ENCODE measurements at places on chromosomes 7 and 10. TPM values are rescaled to one million over a fixed set of nuclear protein-coding genes. Genes with fewer than 3 reads are reported as not detected.

- DNase-seq, result peak; percentile 46
Observed at GRCh38 chr10:48439581-48440041, 133.1 kb downstream of the MAPK8 start.

DNA sequence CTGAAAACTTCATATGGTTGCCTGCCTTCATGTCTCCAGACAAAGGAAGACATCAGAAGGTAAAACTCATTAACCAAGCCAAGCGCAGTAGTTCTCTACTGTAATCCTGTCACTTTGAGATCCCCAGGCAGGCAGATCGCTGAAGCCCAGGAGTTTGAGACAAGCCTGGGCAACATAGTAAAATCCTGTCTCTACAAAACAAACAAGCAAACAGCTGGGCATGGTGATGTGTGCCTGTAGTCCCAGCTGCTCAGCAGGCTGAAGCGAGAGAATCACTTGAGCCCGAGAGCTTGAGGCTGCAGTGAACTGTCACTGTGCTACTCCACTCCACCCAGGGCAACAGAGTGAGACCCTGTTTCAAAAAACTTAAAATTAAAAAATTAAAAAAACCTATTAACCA, 467.4 kb upstream of the SORCS1 start:
- DNase-seq, result no peak

- no peak for DNase-seq
Observed at GRCh38 chr10:43390759-43391158, 18.2 kb downstream of the HNRNPF start.

DNA sequence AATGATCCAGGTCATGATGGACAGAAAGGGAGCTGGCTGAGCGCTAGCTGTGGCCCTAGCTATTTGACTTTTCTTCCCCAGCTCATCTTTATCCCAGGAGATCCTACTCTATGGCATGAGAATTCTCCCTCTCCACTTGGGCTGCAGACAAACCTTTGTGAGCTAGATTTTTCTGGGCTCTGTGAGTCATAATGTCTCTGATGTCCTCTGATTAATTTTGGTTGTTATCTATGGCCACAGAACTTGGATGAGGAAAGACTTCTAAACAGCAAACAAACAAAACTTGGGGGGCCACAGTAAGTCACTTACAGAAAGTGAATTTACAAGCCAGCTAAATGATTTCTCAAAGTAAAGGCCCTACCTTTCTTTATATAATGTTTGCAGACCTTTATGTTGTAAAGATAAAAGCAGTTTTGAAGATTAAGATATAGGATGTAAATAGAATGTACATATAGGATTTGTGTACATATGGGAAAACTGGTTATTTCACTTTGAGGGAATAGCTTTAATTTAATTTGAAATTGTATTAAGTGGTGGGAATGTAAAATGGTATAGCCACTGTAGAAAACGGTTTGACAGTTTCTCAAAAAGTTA, 10.4 kb downstream of the ABLIM1 start:
- DNase-seq, result no peak

DNA sequence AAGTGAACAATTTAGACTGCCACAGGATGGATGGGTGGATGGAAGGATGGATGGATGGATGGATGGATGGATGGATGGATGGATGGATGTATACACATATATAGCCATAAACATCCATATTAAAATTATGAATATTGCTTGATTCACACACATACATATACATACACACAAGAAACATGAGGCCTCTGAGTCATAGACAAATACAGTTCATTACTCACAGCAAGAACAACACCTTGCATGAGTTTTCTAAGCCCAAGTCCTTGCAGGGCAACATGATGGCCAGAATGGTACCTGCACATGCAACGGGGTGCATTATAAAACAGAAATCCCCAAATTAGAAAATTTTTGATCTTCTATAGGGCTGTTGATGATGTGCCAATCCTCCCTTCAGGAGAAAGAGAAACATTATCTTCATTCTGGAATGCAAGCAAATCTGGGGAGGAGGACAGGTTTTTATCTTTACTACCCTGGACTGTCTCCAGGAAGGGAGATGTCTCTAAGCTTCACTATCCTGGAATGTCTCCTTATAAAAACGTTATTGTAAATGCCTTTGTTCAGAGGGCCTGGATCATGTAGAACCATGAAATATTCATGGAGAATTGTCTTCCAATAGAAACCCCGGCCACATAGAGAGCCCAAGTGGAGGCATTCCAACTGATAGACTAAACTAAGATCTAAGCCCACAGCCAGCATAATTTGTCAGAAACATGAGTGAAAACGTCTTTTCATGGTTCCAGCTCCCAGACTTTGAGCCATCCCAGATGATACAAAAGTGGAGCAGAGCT, 238.6 kb upstream of the LRRN3 start:
- DNase-seq, result no peak

- DNase-seq, result peak; percentile 29
Observed at GRCh38 chr7:36820527-36821170, 96.4 kb upstream of the AOAH start.

DNA sequence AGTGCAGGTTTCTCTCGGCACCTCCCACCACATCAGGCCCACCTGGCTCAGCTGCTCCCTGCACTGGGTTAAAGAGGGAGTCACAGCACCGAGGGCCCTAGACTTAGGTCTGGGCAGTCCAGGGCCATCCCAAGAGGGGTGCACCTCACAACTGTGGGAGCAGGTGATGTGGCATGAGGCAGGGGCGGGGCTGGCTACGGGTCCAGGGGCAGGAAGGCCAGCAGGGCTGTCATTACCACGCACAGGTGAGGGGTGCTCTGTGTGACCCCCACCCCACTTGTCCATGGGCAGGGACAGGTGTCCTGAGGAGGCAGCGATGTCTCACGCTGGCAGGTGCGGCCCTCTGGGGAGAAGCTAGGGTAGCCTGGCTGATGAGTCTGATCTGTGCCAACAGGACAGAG, 40.5 kb upstream of the DPYSL4 start:
- no peak for DNase-seq

GRCh38 chr10:114044247-114045135, 825 bp downstream of the ADRB1 start:
- no peak for DNase-seq

GRCh38 chr7:94969434-94970084, 62.2 kb downstream of the PPP1R9A start:
- no peak for DNase-seq

- no peak for DNase-seq
Observed at GRCh38 chr10:33536508-33536907, 202.0 kb upstream of the NRP1 start.

GRCh38 chr10:10067644-10068043, 950.0 kb upstream of the CELF2 start:
- no peak for DNase-seq

GRCh38 chr7:123747620-123748141, 1.1 kb downstream of the WASL start:
- peak; percentile 56 for DNase-seq

DNA sequence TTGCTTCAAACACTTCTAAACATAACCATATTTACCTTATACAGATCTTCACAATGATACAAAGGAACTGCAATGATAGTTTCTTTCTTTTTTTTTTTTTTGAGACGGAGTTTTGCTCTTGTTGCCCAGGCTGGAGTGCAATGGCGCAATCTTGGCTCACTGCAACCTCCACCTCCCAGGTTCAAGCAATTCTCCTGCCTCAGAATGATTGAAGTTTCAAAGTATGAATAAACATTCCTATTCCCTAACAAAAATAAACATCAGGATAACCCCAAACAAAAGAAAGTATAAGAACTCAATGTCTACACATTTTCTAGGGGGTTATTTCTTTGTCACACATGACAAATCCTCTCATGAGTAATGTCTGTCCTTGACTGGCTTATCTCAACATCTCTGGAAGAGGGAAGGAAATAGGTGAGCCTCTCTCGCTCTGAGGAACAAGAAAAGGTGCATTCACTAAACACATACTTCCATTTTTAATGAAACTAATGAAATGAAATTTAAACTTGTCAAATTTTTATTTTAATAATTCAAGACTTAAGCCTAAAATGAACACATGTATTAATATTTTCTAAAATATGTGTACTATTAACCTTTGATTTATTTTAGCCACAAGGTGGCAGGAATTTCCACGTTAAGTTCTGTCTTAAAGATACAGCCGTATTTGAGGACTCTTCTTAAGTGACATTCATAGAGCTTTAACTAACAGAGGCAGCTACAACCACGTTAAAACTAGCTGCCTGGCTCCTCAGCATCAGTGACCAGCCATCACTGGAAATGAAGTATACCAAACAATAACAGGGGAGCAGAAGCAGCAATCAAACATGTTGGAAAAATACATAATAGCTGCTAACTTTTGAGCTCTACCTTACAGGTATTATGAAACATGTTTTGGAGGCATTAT, 58.3 kb downstream of the MALSU1 start:
- DNase-seq, result peak; percentile 67

DNA sequence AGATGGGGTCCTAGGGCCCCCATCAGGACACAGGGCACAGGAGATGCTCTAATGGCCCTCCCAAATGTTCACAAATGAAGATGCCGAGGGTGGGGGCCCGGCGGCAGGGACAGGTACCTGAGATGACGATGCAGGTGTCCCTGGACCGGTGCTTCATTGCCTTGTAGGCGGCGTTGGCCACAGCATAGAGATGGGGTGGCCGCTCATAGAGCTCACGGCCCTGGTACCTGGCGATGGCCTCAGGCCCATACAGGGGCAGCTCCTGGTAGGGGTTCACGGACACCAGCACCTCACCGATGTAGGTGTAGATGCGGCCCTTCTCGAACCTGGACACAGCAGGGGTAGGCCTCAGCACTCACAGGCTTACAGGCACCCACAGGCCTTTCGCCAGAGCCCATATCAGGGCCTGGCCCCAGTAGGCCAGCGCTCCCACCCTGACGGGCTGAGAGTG, 2.0 kb downstream of the MYO1G start:
- DNase-seq, result no peak

DNA sequence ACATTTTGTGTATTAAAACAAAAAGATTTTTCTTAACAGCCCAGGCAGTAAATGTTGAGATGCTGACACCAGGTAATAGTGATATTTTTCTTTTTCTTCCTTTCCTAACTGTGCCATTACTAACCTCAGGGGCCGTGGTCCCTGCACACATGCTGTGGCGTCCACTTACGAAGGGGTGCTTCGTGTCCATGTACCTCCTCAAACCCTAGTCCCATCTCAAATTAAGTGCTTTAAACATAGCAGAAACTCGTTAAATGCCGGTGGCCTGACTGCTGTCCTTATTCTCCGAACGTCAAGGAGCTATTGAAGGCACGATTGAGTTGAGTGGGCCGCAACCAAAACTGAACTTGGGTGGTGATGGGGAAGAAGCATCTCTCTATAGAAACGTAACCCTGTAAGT, 132.4 kb downstream of the ZMYND11 start:
- no peak for DNase-seq

- no peak for DNase-seq
Observed at GRCh38 chr7:1912593-1913465, 242.8 kb downstream of the ELFN1 start.

GRCh38 chr10:95517536-95518454, 43.4 kb downstream of the SORBS1 start:
- peak; percentile 86 for DNase-seq

DNA sequence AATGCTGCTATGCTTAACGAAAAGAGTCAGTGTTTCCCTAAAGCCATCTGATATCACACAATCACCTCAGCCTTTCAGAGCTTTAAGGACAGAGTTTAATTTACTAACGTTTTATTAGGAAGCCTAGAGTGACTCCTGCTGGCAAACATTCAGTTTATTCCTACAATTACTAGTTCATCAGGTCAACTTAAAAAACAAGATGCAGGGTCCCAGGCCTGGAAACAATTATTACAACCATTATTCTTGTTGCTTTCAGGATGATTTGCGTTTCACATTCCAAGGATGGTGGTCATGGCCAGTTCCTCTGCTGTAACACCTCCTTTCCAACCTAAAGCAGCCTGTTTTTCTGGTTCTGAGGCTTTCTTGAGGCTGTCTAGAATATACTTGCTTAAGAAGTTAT, 1.5 kb upstream of the FAM53B start:
- no peak for DNase-seq

- no peak for DNase-seq
Observed at GRCh38 chr10:79385392-79385795, 38.1 kb downstream of the PPIF start.

- no peak for DNase-seq
Observed at GRCh38 chr7:93646538-93646937, 72.0 kb upstream of the CALCR start.

Gene SLC13A1
- not detected for total RNA-seq

Gene TDRD1
- total RNA-seq, result not detected

Gene INSYN2A
- 0.29 TPM for total RNA-seq

Gene CALML3
- total RNA-seq, result not detected

Gene DCLRE1A
- total RNA-seq, result 7.9 TPM
